ENCODE measurements at places on chromosomes 6 and 20.

- DNase-seq: no peak
These were observed 106.9 kb downstream of the IPCEF1 start for GRCh38 chr6:154249499-154250298.

GRCh38 chr20:23727016-23727415, 23.7 kb downstream of the CST1 start:
- no peak for DNase-seq

DNA sequence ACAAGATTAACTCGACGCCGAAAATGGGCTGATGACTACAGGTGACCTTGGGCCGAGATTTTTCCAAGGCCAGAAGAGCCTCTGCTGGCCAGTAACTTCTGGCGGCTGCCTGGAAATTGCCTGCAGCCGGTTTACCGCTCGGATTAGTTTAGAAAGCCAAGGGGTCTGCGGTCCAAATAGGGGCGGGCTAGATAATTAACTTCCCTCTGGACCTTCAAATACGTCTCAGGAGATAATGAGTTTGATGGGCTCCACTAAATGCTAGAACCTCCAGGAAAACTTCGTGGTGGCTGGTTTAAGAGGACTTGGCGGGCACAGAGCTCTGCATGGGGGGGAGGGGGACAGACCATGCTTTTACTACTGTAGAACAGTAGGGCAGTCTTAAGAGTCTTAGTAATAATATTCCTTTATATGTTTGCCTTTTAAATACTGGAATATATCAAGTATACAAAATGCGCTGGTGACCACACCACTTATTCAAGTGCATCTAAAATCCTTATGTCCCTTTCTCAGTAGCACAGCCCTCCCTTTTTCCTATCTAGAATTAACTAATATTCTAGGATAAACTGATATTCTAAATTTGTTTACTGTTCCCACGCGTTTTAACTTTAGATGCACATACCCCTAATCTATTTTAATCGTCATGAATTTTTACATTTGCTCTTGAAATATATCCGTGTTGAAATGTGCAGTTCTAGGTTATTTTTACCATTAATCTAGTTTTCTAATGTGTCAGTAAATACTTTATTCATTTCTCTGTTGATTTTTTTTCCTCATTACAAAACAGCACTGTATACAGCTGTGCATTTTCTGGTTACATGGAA, 107.5 kb upstream of the PRSS16 start:
- no peak for DNase-seq

DNA sequence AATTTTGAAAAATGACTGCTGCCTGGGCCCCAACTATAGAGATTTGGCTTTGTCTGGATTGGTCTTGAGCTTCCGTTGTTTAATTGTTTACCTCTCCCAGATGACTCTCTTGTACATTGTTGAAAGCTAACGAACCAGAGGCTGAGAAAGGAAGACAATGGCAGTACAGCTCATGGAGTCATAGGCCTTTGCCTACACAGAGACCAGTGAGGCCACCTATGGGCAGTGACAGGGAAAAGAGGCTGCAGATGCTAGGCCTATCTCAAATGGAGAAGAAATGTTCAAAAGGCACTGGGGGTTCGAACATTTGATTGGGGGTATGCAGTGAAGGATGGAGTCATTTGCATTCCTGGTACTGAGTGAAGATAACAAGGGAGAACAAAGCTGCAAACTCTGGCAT, 29.1 kb downstream of the OPN5 start:
- no peak for DNase-seq

GRCh38 chr6:138882369-138883017, 86.6 kb downstream of the ECT2L start:
- DNase-seq: no peak

- DNase-seq: peak; percentile 29
These were observed 9.9 kb downstream of the CYP21A2 start for GRCh38 chr6:32047855-32048766.

DNA sequence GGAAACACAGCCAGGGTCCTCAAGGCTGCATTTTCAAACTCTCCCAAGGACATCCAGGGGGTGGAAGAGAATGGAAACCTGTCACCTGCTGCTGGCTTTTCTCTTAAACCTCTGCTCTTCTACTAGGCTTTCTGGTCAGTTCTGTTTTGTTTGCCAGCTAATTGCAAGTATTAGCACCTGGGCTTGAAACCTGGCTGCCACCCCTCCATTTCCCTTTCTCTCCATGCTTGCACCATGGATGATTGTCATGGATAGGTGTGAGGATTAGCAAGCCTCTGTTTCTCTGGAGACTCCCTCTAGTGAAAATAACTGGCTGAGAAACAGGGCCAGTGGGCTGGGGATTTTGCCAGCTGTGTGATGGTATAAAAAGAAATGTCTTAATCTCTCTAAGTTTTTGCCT, 33.0 kb upstream of the GPR6 start:
- DNase-seq: no peak

- DNase-seq: no peak
These were observed 83.5 kb downstream of the TTLL2 start for GRCh38 chr6:167408235-167408869.

- DNase-seq: no peak
These were observed 12.9 kb upstream of the RBL1 start for GRCh38 chr20:37108676-37109075.

DNA sequence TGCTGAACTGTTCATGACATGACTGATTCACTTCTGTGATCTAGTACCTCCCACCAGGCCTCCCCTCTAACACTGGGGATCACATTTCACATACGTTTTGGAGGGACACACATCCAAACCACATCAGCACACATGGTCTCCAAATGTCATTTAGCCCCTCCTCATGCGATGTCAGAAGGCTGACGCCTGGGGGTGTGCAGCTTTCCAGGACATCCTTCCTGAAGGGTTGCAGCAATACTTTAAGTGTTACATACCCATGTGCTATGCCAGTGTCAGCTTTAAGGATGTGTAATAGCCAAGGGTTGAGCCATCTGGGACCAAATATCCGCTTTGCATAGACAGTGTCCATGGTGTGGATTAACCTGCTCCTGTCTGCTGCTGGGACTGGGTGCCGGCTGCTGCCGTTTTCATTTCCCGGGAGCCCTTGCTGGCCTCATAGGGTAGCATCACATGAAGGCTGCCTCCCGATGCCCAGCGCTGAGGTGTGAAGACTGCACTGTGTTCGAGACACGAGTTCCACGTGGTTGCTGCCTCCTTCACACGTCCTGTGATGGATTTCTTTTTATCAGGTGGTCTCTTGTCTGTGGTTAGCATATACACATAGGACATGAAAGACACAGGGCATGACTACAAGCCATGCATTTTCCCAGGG, 219.0 kb downstream of the THBS2 start:
- no peak for DNase-seq

GRCh38 chr20:17674722-17675518, 7.1 kb downstream of the RRBP1 start:
- DNase-seq: no peak

GRCh38 chr6:41100871-41101287, 28.1 kb downstream of the NFYA start:
- DNase-seq: no peak

- DNase-seq: no peak
These were observed 199.8 kb downstream of the TENT5A start for GRCh38 chr6:81552644-81553043.

- no peak for DNase-seq
These were observed 19.1 kb downstream of the SLX4IP start for GRCh38 chr20:10454151-10454750.

DNA sequence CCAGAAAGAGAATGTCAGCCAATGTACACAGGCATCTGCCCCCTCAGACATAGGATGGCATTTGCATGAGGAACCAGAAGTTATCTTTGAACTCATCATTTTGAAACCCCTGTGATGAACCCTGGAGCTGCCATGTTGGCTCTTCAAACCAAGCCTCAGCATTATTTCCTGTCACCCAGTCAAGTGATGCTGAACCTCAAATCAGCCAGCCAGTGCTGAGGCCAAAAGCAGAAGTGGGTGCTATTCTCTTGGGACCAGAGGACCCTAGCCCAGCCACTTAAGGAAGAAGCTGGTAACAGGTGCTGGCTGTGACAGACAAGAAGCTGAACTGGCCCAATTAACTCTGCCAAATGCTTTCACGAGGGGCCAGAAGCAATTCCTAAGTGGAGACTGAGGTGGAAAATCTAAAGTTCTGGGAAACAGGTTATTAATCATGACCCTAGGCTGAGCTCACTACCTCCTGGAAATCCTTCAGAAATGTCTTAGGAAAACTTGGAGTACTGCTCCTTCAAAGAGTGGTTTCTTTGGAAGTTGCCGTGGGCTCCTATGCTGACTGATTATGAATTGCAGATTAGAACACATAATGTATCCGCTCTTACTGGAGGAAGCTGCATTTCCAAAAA, 4.0 kb downstream of the PKIG start:
- no peak for DNase-seq

- DNase-seq: no peak
These were observed 30.4 kb upstream of the MRAP2 start for GRCh38 chr6:84003131-84003530.

DNA sequence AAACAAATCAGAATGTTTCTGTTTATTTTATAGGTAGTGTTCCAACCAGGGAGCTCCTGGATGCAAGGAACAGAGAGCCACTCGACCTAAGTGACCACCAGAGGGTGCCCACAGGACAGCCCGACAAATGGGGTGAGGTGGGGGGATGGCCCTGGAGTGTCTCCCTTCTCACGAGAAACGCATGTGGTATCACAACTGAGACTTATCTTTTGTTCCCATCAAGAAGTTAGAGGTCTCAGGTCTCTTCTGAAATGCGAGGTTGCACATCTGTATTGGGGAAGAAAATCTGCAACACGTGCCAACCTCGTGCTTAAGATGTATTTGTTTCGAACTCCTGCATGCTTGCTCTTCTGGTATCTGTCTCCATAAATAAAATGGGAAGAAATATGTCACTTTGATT, 104.0 kb downstream of the ISM1 start:
- DNase-seq: no peak

GRCh38 chr20:48447456-48447855, 380.3 kb downstream of the PREX1 start:
- no peak for DNase-seq

- no peak for DNase-seq
These were observed 39.7 kb downstream of the AIG1 start for GRCh38 chr6:143100429-143100828.

- DNase-seq: no peak
These were observed 22.7 kb upstream of the HECA start for GRCh38 chr6:139112146-139112545.

- DNase-seq: no peak
These were observed 10.9 kb upstream of the MBOAT1 start for GRCh38 chr6:20223141-20223540.

DNA sequence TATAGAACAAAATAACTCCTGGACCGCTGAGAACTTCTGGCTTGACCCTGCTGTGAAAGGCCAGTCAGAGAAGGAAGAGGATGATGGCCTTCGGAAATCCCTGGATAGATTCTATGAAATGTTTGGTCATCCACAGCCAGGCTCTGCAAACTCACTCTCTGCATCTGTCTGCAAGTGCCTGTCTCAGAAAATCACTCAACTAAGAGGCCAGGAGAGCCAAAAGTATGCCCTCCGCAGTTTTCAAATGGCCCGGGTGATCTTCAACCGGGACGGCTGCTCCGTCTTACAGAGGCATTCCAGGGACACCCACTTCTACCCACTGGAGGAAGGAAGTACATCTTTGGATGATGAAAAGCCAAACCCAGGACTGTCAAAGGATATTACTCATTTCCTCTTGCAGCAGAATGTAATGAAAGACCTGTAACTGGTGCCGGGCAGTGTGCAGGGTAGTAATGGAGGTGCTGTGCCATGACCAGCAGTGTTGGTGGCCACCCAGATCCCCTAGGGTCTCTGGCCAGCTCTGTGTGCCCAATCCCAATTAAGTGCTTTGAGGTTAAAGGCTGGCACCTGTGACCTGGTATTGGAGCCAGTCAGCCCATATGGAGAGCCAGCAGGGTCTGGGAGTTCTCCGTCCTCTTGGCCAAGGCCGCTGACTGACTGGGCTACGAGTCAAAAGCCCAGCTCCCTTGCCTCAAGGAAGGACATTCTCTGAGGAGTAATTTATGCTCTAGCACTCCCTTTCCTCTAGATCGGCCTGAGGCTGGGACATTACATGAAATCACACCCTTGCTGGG, 87.1 kb downstream of the TRMT6 start:
- no peak for DNase-seq

DNA sequence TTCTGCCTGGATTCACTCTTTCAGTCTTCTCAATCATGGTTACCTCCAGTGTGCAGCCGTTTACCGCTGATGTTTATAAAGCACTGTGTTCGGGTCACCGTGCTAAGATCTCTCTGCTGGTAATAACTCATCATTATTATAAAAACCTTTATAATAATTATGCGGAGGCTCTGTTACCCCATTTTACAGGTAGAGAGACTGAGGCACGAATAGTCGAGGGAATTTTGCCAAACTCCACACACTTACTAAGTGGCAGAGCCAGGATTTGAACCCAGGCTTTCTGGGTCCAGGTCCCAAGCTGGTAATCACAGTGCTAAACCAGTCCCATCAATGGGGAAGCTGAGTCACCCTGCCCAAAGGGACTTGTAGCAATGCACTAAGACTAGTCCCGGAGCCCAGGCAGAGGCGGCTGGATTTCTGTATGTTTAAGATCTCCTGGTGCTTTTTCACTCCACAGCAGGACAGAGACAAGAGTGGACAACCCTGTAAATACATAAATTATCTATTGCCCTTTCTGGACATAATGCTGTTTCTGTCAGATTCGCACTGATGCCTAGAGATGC, 48.1 kb downstream of the SYNJ2 start:
- no peak for DNase-seq

- no peak for DNase-seq
These were observed 5.0 kb upstream of the COX4I2 start for GRCh38 chr20:31632548-31633338.

DNA sequence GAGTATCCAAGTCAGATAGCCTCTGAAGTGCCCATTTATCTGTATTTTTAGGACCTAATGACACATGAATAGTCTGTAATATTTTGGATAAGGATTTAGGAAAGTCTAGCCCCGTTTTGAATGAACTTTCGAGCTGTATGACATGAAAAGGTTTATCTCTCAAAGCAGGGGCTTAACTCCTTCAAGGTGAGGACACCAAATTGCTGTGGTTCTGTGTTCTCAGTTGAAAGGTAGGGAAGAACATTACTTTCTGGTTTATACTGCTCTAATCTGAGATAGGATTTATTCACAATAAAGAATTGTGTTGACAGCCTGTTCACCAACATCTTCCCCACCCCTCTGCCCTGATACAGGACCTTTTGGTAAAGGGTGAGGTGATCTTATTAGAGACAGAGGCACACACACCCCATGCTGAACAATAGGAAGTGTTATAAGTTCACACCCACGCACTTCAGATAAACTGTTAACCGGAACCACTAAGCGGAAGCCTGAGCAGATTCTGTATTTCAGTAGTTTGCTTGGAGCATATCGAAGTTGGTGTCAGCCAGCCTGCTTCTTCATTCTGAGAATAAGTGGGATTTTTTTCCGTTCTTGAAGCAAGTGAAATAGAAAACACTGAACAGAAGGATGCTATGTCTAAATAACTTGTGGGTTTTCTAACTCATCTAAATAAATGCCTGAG, 223.3 kb downstream of the TMEM242 start:
- no peak for DNase-seq

DNA sequence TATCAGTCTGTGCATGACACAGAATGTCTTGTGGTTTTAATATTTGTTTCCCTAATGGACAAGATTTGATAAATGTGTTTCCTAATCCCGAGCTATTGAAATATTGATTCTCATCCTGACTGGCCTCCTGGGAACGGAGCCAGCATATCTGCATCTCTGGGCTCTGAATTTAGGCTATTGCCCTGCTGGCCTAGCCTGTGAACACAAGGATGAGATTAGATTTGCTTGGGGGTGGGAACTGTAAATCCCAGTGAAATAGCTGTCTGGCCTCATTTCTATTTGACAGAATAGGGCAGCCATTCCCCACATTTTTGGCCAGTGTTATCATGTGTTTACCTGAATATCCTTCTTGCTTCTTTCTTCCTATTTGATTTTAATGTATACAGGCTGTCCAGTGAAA, 198.4 kb upstream of the SOX4 start:
- no peak for DNase-seq
